Stimulated activated CD4-positive, alpha-beta T cell treated with anti-CD3 and anti-CD28 coated beads, Interleukin-15, amount 100 ng/mL, for 24 hours (primary cell): ENCODE measurements at places on chromosomes 16 and 17.

DNA sequence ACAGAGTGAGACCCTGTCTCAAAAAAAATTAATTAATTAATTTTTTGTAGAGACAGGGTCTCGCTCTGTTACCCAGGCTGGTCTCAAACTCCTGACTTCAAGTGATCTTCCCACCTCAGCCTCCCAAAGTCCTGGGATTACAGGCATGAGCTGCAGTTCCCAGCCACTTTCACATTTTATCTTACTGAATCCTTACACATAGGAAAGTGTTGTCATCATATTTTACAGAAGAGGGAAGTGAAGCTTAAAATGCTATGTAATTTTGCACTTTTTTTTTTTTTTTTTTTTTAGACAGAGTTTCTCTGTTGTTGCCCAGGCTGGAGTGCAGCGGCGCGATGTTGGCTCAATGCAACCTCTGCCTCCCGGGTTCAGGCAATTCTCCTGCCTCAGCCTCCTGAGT is 21.1 kb upstream of the ZNF629 start:
- DNase-seq = no peak

- DNase-seq = no peak
These were observed 159.7 kb downstream of the IRX3 start for GRCh38 chr16:54126907-54127306.

GRCh38 chr17:72151565-72152386 is 31.0 kb downstream of the SOX9 start:
- no peak for DNase-seq

DNA sequence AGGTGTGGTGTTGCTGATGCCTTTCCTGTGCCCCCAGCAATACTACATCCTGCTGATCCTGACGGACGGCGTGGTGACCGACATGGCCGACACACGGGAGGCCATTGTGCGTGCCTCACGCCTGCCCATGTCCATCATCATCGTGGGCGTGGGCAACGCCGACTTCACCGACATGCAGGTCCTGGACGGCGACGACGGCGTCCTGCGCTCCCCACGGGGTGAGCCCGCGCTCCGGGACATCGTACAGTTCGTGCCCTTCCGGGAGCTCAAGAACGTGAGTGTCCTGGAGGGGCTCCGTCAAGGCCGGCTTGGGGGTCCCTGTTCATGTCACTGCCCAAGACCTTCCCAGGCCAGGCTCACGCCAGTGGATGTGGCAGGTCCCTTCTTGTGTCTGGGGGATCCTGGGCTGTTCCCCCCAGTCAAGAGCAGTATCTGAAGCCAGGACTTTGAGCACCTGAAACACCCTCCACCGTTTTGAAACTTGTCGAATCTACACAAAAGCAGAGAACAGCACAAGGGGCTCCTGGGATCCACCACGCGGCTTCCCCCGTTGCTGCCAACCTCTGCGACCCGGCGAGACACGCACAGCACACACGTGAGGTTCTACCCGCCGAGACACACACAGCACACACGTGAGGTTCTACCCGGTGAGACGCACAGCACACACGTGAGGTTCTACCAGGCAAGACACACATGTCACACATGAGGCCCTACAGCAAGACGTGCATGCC is 17.9 kb upstream of the DPEP1 start:
- DNase-seq = no peak

DNA sequence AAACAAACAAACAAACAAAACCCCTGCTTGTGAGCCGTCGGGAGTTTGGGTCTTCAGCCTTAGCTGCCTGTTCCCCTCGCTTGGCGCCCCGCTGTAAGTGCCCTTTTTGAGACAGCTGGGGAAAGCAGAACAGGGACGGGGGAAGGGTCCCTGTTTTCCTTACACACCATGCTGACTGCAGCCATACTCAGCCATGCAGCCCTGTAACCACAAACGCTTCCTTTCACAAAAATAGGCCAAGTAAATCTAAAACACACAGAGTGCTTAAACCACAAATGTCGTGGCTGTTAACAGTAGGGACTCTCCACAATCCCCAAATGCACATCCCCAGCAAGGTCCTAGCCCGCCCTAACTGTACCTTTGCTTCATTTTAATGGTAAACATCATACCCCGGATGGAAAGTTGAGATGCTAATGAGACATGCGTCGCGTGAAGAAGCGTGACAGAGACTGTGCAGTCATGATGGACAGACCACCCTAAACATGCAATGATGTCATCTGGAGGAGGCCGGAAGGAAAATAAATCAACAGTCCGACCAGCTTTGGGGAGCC is 129.9 kb downstream of the MGAT5B start:
- peak; percentile 45 for DNase-seq

GRCh38 chr17:58641887-58642311 is 49.9 kb downstream of the TEX14 start:
- DNase-seq = no peak

GRCh38 chr17:72426948-72427760 is 306.3 kb downstream of the SOX9 start:
- DNase-seq = no peak

- DNase-seq = no peak
These were observed 98.6 kb downstream of the OR1D5 start for GRCh38 chr17:2964831-2965230.

GRCh38 chr17:12985431-12986293 is 32.2 kb downstream of the ELAC2 start:
- no peak for DNase-seq

GRCh38 chr16:82229800-82230619 is 60.0 kb upstream of the MPHOSPH6 start:
- peak; percentile 78 for DNase-seq

- peak; percentile 41 for DNase-seq
These were observed 9.6 kb downstream of the LDAF1 start for GRCh38 chr16:21167929-21168602.
